ENCODE measurements at places on chromosomes 12 and 14.
A peak's percentile ranks its signal among the peaks of the same experiment; 100 is the strongest.

DNA sequence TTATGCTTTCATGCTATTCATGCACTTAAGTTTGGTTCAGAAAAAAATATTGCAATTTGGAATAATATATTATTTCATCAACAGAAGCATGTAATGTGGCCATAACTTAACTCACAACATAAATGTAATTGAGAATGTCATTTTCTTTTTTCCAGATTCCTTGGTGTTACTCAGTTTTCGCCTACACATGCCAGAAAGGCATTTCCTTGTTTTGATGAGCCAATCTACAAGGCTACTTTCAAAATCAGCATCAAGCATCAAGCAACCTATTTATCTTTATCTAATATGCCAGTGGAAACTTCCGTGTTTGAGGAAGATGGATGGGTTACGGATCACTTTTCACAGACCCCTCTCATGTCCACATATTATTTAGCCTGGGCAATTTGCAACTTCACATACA lies 14.4 kb downstream of the TRHDE start:
- DNase-seq = no peak

DNA sequence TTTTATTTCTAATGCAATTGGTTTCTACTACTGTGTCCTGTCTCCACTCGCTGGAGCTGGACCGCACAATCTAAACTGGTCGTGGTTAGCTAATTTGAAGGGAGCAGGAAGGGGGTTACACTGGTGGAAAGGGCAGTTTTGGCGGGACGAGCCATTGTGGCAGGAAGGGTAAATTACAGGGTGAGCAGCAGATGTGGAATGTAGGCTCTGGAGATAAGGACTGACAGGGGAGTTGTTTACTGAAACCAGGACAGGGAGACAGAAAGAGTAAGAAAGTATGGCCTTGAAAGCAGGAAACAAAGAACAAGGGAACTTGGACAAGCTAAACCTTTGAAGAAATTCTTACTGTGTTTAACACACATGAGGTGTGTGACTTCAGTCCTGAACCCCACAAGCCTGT lies 147.8 kb downstream of the ATXN7L3B start:
- no peak for DNase-seq

- peak; percentile 100 for DNase-seq
These were observed 85.3 kb downstream of the SAMD4A start for GRCh38 chr14:54652188-54652587.

DNA sequence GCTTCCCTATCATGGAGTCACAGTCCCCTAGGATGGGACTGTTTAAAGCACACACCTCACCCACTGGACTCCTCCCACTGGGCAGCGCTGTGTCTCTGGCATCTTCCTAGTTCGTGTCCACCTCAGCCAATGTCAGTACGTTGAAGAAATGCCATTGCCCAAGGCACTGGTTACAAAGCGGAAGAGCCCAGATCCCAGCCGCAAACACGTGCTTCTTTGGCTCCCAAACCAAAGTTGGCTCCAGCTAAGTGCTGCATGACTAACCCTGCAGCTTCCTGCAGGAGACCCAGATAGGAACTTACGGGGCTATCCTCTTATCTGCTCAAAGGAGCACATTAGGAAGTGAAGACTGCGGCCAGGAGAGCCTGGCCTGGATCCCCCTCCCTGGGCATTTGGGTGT lies 9.3 kb downstream of the SYNE3 start:
- peak; percentile 62 for DNase-seq

- no peak for DNase-seq
These were observed 17.2 kb upstream of the CACNA1C start for GRCh38 chr12:2035431-2036055.

GRCh38 chr12:123971770-123972456 lies 718 bp downstream of the CCDC92 start:
- DNase-seq = no peak

DNA sequence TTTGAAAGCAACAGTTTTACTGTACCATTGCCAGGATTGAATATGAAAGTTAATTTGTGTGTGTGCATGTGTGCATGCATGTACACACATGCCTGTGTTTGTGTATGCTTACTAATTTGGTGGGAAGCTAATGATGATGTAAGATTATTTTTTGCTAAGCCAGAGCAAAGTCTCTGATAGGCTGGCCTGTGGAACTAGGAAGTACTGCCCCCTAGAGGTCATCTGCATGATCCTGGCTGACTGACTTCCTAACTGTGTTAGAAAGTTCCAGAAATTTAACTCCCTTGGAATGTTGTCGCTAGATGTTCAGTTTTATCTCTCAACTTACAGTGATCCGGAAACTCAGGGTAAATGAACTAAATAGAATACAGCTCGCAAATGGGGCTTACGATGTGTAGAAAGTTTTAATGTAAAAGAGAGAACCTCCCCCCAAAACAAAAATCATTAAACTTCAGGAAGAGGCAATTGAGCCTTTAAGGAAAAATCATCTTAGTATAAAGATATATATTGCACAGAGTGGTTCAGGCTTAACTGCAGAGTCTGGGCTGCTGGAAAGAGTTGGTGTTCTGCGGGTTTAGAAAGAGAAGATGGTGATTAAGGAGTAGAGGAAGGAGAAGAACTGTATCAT lies 34.3 kb upstream of the SLC38A1 start:
- peak; percentile 19 for DNase-seq

DNA sequence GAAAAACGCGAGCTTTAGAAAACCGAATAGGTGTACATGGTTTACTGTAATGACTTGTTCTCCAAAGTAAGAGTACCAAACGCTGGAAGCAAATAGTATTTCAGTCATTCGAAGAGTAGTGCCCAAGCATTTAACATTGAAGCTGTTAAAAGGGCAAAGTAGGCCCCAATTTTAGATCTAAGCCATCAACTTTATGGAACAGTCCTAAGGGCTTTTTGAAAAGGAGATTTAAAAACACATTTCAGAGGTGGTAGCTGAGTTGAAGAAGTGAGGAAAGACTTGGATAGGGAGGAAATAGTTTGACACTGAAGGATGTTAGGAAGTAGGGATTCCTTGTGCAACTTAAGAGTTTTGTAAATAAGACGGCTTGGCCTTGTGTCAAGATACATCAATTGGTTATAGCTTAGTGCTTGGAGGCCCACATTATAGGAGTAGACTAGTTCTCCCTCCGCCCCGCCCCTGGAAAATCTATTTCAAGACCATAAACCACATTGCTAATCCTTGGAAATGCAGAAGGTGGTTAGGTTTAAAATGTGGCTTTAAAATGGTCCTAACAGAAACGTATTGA lies 783 bp upstream of the TUBA1B start:
- DNase-seq = peak; percentile 63

- peak; percentile 14 for DNase-seq
These were observed 662 bp upstream of the NELL2 start for GRCh38 chr12:44876544-44877410.

GRCh38 chr12:130783110-130783715 lies 55.8 kb downstream of the STX2 start:
- no peak for DNase-seq

DNA sequence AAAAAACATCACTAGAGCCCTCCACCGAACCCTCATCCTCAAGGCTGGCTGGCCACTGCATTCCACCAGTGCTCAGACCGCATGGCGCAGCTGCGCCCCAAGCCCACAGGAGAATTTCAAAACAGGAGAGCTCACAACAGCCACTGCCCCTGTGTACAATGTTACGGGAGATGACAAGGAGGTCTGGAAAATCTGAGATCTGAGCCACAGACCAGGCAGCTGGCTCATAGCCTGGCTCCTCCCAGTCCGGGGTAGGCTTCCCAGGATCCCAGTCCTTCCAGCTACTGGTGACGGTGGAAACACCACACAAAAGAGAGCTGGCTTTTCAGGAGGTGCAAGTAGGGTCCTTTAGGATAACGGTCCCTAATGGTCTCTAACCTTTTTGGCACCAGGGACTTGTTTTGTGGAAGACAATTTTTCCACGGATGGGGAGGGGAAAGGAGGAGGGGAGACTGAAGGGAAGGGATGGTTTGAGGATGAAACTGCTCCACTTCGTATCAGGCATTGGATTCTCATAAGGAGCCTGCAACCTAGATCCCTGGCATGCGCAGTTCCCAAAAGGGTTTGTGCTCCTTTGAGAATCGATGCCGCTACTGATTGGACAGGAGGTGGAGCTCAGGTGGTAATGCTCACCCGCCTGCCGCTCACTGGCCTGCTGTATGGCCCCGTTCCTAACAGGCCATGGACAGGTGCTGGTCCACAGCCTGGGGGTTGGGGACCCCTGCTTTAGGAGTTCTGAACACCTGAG lies 23.0 kb upstream of the NRDE2 start:
- no peak for DNase-seq

GRCh38 chr12:7096006-7096932 lies 4.0 kb upstream of the C1R start:
- DNase-seq = no peak

DNA sequence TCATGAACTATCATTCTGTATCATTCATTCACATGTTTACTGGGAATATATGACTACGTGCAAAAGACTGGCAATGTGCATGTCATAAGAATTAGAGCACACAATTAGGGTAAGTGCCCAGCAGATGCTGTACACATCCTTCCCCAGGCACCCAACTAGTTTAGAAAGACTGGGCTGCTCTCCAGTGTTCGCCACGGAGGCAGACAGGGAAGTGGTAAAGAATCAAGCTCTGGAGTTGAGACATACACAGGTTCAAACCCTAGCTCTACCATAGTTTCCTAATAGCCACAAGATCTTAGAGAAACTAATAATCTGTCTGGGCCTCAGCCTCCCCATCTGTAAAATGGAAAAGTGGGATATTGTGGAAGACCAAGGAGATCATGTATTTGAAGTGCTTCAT lies 6.8 kb downstream of the TMCC3 start:
- no peak for DNase-seq

GRCh38 chr12:121550974-121551634 lies 29.7 kb downstream of the KDM2B start:
- DNase-seq = no peak

DNA sequence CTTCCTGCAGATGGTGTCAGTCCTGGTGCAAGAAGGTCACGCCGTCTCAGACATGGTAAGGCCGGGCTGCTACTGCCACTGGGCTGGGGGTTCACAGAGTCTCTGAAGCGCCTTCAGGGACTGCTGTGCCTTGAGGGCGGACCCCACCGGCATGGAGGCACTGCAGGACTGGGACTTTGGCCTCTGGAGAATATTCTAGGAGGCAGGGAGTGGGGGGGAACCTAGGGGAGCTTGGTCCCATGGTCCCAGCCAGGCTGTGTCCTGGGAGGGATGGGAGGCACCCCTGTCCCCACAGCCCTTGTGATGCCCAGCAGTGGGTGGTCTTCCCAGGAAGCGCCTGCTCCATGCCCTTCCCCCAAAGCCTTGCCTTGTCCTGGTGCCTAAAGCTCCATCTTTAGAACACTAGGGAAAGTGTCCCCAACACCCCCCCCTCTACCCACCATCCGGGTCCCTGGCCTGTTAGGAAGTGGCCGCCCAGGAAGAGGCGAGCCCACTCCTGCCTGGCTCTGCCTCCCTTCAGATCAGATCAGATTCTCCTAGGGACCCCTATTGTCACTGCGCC lies 1.5 kb downstream of the AMN start:
- no peak for DNase-seq

DNA sequence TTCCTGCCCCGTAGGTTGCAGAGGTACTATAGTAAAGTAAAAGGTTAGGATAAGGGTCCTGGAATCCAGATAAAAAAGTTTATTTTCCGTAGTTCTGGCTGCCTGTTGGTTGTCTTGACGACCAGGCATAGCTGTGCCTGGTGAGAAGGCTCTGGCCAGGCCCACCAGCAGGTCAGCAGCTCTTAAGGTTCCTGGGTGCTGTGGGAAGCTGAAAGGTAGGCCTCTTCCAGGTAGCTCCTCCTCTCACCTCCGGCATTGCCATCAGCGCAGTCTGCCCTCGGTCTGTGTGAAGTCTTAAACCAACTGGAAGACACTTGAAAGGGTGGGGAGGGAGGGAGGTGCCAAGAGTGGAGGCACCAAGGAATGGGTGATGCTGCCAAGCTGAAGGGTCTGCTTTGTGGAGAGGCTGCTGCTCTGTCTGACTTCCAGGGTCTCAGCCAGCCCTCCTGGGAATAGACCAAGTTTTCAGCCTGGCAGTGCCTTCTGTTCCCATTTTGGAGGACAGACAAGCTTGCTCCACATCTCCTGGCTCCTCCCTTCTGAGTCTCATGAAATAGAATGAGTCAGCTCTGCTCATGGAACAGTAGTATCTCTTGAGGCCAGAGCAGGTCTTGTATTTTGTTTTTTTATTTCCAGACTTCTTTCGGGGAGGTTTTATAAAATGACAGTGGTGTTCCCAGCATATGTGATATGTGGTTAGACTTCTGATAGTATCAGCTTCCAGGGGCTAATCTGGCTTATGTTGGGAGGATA lies 5.2 kb upstream of the ACADS start:
- peak; percentile 30 for DNase-seq

Measured in fibroblast of skin of scalp (primary cell).